ENCODE measurements at places on chromosomes 5 and 9.

DNA sequence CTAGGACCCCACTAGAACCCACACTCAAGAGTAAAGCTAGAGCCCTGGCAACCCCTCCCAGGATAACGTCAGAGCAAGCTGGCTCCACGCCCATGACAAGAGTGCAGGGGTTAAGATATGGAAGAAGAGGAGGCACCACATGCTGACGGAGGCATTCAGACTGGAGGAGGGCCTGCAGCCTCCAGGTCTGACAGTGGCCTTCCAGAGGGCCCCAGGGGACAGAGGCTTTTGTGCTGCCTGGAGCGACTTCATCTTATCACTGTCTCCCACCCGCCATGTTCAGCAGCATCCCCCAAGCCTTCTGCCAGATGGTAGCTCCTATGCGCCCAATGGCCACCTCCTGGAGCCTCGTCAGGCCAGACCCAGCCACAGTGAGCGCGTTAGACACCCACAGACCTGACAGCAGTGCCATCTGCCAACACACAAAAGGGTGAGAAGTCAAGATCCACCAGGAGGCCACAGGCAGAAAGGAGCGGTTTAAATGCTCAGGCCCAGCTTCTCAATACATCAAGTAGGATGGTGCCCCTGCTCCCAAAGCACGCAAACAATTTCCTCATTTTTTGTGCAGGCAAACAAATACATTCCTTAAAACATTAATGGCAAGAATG lies 65.8 kb downstream of the C5orf15 start:
- no peak for DNase-seq

GRCh38 chr5:177507165-177507564 lies 2.5 kb downstream of the DOK3 start:
- no peak for DNase-seq

DNA sequence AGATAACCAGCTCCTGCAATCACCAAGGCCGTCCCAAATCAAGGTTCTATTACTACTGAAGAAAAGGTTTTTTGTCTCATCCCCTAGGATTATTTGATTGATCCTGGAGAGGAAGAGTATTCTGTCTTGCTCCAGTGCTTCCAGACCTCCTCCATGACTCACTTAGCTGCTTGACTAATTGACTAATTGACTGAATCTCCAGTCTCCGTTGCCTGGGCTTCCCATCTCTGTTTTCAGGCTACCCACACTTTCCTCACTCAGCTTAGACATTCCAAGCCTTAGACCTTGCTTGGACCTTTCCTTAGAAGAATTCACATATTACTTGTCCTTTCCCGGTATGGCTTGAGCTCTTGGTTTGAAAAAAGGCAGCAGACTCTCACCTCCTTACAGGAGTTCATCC lies 60.6 kb downstream of the FRMD3 start:
- no peak for DNase-seq

DNA sequence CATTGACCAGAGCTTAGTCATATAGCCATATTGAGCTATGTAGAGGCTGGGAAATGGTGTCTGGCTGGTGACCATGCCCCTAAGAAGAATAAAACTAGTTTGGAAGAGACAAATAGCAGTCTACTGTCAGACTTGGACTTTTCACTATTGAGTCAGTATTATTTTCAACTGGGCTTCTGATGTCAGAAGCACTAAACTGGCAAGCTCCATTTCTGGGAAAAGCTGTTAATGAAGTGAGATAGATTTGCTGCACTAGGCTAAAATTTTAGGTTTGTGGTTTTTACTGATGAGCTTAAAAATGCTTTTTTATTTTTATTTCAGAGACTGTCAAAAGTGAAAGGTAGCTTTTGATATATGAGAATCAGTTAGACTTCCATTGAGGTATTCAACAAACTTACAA lies 220.2 kb downstream of the RAB3C start:
- DNase-seq: no peak

- no peak for DNase-seq
Measured at GRCh38 chr5:40052808-40053207, 626.9 kb upstream of the PTGER4 start.

DNA sequence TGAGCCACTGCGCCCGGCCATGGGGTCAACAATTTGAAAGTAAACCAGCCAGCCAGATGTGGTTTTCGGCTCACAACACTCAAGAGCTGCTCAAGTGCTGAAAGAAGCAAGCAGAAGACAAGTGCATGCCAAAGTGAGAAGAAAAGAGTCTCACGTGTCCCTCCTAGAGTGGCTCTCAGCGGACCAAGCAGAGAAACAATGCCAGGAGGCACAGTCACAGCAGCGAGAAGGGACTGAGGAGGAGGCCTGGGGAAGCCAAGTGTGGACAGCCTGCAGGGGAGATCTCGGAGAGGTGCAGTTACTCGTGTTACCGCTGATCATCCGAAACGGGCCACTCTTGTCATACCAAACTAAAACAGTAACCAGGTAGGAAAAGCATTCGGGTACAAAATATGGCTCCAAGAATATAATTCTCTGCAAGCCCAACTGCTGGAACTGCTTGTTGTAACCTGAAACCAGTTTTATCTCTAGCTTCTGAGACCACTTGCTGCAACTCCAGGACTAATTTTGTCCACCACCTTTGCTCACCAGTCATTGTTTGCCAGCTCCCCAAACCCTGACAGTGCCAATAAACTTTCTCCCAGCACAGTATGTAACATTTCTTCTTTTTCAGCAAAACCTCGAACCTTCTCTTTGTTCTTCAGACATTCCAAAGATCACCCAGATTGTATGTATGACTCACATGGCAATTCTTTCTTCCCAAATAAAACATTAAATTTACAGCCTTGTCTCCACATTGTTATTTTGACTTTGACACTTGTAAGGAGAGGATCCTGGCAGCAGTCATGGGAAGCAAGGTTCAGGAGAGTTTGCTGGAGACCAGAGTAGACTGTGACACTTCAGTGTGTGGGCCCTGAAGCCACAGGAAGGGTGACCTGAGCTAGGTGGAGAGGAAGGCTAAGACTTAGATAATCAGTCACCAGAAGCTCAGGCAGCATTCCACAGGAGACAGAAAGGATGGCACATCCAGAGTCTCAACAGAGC lies 6.3 kb downstream of the SLC35D2 start:
- no peak for DNase-seq

DNA sequence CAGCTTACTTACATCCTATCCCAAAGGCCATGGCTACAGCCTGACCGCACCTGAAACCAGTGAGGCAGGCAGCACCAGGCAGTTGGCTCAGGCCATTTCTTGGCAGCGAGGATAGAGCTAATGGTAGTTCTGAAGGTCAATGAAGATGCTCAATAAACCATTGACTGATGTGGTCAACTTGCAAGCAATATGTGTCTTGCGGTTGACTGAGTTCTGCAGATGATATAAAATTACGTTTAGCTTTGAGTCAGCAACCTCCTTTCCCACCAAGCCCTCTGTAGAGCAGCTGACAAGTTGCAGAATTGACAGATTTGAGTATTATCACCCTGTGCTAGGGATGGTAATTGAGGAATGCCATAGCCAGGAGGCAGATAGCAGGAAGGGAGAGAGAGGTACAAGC lies 189.0 kb upstream of the PUM3 start:
- DNase-seq: no peak

DNA sequence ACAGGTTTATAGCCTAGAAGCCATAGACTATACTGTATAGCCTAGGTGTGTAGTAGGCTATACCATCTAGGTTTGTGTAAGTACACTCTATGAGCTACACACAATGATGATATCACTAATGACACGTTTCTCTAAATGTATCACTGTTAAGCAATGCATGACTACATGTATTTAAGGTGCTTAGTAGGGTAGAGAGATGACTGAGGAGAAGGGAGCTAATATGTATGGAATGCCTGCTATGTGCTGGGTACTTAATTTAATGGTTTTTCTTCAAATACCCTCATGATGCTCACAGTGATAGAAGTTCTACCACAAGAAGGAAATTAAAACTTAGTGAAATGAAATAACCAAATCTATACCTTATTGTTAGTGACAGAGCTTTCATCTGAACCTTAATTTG lies 1785.5 kb downstream of the EFNA5 start:
- DNase-seq: no peak

DNA sequence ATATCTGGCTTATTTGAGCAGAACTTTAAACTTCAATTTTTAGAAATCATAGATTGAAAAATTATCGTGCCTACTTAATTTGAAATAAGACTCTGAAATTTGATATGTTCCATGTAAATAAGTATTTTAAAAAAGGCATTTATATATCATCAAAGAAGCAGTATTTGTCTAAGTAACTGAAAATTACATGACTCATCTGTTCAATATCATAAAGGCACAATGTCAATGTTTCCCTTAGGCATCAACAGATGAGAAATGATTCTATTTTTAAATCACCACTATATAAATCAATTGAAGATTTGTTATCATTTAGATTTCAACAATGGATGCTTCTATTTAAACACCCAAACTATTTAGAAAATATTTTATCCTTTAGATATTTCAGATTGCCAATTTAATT lies 142.9 kb upstream of the POU5F2 start:
- no peak for DNase-seq

GRCh38 chr5:57172466-57173318 lies 1.2 kb upstream of the GPBP1 start:
- DNase-seq: peak; percentile 25

DNA sequence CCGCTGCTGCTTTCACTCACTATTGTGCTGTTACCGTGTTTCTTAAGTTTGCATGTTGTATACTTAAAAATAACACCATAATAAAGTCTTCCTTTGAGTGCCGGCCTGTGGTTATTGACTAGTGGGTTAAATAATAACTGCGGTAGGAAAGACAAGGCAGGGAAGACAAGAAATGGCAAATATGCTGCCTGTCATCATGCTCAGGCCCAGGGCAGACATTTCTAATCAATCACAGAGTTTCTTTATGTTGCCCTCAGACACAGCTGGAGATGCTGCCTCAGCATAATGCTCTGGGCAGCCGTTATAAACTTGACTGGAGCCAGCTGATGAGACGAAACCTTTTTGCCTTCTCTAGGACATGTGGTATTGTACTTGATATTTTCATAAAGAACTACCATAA lies 215.0 kb downstream of the GAPVD1 start:
- DNase-seq: no peak

DNA sequence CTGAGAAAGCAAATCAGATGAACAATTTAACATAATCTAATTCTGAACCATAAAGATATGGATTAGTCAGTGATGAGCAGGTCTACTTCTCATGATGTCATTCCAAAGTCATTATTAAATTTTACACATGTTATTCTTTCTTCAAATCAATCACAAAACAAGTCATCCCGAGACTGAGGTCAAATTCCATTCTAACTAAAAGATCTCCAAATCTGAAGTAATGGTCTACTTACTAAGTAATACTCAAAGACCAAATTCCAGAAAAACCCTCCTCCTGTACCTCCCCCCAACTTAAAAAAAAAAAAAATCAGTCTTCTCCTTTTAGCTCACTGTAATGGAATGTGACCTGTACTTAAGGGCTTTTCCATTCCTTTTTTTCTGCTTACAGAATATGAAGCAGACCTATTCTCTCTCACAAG lies 4.7 kb downstream of the PFDN1 start:
- DNase-seq: no peak

- DNase-seq: no peak
Measured at GRCh38 chr5:157336423-157336744, 70.5 kb downstream of the CYFIP2 start.

GRCh38 chr9:127333221-127334064 lies 63.5 kb upstream of the SLC2A8 start:
- no peak for DNase-seq

GRCh38 chr5:64811050-64811640 lies 42.4 kb downstream of the CWC27 start:
- DNase-seq: peak; percentile 59

- no peak for DNase-seq
Measured at GRCh38 chr5:139138109-139138508, 60.1 kb downstream of the SIL1 start.

DNA sequence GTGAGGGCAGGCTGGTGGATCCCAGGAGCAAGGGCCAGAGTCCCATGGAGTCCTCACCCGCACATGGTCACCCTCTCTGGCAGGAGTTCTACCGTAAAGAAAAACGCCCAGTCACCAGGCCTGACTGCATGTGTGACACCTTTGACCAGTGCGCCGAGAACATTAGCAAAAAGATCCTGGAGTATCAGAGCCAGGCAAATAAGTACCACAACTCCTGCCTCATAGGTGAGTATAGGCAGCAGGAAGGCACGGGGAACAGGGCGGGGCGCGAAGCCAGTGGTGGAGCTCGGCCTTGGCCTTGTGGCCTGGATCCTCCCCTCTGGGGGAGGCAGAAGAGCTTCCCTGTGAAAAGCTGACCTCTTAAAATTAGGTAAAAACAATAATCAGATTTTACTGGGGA lies 45.4 kb upstream of the TDRD7 start:
- DNase-seq: no peak

- no peak for DNase-seq
Measured at GRCh38 chr5:150148117-150148927, 7.3 kb downstream of the PDGFRB start.
